ENCODE measurements at places on chromosomes 1 and 21.
A peak's percentile ranks its signal among the peaks of the same experiment; 100 is the strongest.

- DNase-seq = no peak
These were observed 4.1 kb downstream of the KRTAP21-3 start for GRCh38 chr21:30714456-30714855.

- peak; percentile 17 for DNase-seq
These were observed 20.8 kb upstream of the RGS2 start for GRCh38 chr1:192787914-192788585.

- DNase-seq = peak; percentile 81
These were observed 32.0 kb upstream of the TENT5B start for GRCh38 chr1:27044613-27045151.

DNA sequence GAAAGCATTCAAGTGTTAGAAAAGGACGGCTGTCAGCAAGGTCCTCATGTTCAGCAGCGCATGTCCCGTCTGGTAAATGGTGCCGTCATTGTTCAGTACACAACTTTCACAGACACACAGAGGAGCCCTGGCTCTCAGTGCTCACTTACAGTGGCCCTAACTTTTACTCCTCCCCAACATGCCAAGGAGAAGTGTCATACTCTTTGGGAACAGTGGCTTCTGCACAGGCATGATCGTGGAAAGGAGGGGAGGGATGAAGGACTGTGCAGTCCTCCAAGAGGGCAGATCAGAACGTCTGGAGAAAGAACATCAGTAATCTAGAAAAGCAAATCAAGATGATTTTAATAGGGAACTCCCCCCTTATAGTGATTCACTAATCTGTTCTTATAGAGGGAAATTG lies 3.8 kb upstream of the GRHL3 start:
- DNase-seq = no peak

DNA sequence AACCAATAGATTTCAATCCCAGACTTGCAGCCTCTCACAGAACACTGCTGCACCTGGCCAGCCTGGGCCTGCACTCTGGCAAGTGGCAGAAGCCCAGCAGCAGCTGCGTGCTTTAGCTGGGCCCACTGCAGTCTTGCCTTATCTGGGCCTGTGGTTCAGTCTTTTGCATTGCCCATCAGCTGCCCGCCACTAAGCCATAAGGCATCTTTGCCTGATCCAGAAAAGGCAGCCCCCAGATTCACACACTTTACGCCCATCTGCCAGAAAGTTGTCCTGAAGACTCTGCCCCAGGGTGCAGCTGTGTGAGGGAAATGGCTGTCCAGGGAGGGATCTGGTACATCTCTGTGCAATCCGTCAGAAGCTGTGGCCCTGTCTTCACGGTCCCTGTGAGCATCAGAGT lies 217.0 kb downstream of the DNAH14 start:
- DNase-seq = peak; percentile 16

- peak; percentile 96 for DNase-seq
These were observed at the start of gene FBXO28 for GRCh38 chr1:224113918-224114786. Gene FBXO28 (plus strand): TSS chr1:224114111. CDS start chr1:224114130, 19 bp downstream.

- no peak for DNase-seq
These were observed 32.2 kb upstream of the CR1L start for GRCh38 chr1:207612762-207613161.

DNA sequence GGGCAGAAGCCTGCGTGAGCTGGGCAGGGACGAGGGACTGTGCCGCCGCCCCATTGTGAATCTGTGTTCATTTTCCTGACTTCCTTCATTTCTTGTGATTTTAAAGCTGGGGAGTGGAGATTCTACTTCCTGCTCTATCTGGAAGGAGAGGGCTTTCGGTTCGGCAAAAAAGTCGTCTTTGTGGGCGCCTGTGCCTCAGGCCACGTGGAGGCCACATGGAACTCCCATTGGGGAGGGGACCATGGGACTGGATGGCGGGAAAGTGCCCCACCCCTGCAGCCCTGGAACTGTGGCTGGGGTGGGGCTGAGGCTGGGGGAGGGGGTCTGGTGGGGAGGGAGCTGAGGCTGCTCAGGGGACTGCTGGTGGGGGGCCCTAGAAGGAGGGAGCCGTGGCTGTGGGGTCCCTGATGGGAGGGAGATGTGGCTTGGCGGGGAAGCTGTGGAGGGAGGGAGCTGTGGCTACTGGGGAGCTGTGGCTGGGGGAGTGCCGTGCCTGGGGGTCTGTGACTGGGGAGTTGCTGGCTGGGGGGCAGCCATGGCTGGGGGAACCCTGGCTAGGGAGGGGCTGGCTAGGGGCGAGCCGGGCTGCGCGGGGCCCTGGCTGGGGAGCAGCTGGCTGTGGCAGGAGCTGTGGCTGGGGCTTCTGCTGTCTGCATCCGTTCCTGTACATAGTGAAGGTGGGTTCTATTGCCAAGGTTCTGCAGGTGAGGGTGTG lies 31.5 kb downstream of the COL18A1 start:
- no peak for DNase-seq

DNA sequence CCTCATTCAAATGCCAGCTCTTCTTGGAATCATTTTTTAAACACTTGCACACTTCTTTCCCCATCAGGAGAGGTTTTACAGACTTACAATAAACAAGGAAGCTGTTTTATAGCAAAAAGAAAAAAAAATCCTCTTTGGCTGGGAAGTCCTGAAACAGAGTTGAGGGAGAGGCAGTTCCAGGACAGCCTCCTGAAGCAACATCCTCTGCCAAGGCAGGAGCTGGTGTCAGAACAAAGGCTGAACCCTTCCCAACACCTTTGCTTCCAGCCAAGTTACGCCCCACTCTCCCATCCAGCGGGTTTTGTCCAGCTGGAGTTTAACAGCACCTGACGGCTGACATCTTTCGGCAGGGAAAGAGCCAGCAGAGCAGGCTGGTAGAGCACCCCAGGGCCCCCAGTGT lies 287.8 kb downstream of the RRAGC start:
- no peak for DNase-seq

DNA sequence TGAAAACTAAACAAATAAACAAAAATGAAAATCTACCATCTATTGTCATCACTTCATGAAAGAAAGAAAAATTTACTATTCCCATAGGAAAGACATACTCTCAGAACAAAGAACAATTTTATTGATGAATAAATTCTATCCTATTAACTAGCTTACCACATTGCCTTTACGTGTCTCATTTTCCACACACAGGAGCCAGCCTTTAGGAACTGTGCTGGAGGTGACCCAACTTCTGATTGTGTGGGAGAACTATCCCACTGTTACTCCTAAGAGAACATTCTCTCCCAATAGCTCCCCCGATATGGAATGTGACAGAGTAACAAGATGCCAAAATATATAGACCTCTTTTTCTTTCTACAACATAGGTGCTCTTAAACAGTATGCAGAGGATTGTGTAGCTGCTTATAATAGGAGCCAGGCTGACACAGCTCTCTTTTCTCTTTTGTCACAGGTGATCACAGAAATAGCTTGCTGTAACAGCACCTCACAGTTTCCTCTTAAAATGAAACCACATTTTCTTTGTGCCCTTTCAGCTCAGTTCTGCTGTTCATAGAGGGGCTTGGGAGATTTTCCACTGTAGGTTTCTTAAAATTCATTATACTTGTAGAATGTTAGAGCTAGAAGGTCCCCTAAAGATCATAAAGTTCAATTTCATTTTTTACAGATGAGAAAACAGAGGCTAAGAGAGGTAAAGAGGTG lies 35.5 kb downstream of the C21orf91 start:
- no peak for DNase-seq

DNA sequence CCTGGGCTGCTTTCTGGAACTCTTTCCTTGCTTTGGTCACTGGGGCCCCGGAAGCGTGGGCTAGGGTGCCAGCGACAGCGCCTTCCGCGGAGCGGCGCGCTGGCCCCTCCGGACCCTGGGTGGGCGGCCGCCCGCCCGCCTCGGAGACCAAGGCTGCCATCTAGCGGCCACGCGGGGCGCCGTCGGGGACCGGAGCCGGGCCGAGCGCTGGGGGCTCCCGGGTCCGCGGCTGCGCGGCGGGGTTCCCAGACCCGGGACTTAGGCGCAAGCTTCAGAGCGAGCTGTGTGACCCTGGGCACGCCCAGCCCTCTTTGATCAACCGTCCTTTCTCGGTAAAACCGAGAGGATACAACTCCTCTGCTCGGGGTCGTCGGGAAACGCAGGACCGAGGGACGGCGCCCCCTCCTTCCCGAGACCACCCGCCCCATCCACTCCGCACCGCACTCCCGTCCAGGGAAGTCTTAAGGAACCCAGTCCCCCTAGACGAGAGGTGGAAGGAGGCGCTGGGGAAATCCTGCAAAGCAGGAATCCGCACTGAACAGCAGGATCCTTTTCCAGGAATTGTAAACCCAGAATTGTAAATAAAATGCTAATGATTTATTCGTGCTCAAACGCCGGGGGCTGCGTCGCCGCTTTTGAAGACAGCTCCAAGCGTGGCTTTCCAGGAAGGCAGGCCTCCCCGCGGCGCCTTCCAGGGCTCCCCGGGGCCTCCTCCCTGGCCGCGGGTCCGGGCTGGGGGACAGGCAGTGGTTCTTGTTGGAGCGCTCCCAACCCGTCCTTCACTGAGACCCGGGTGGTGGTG lies 41.2 kb downstream of the RRAGC start:
- peak; percentile 94 for DNase-seq

DNA sequence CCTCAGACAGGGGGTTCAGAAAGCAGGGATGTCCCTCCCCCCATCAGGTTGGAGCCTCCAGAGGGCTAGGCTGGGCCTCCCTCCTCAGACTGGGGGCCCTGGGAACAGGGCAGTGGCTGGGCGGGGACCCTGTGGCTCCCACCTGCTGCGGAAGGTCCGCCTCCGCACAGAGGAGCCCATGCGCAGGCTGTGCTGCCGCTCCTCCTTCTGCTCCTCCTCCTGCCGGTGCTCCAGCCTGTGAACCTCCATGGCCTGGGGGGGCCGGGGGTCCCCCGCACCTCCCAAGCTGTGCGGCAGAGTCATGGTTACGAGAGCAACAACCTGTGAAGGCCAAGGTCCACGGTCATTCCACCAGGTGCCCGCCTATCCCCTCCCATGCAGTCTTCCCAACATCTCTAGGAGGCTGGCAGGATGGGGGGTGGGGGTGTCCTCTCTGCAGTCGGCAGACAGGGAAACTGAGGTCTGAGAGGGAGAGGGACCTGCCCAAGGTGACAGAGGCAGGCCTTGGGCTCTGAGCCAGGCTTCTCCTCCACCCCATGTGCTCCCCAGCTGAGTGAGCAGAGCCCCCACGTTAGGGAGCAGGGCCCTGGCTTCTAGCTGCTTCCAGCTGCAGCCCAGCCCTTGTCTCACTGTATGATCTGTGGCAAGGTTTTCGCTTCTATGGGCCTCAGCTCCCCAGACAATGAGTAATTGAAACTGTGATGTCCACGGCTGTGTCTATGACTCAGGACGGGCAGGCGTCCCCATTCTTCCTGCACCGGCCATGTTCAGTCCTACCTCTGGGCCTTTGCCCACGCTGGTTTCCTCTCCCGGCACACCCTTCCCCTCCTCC lies 3.4 kb downstream of the MYOM3 start:
- no peak for DNase-seq

DNA sequence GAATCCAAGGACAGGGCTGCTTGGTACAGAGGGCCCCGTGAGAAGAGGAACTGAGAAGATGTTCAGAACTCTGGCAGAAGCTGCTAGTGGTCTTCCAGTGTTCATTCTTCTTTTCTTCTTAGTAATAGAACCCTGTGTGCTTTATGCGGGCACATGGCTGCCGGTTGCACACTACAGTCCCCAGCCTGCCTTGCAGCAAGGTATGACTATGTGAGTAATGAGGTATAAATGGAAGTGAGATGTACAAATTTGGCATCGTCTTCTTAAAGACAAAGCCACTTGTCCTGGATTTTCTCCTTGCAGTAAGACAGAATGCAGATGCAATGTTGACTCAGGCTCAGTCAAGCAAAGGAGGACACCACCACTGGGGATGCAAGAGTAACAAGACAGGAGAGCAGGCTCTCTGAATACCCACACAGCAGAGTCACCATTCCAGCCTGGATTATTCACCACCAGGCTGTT lies 15.0 kb upstream of the ATP1B1 start:
- DNase-seq = no peak

- DNase-seq = no peak
These were observed 121.8 kb upstream of the WNT4 start for GRCh38 chr1:22264464-22265341.

- DNase-seq = no peak
These were observed 118.7 kb downstream of the CHRM3 start for GRCh38 chr1:239505094-239505493.

- no peak for DNase-seq
These were observed 48.7 kb downstream of the OVGP1 start for GRCh38 chr1:111378791-111379190.

- no peak for DNase-seq
These were observed 3.1 kb upstream of the PGBD5 start for GRCh38 chr1:230429067-230429735.

DNA sequence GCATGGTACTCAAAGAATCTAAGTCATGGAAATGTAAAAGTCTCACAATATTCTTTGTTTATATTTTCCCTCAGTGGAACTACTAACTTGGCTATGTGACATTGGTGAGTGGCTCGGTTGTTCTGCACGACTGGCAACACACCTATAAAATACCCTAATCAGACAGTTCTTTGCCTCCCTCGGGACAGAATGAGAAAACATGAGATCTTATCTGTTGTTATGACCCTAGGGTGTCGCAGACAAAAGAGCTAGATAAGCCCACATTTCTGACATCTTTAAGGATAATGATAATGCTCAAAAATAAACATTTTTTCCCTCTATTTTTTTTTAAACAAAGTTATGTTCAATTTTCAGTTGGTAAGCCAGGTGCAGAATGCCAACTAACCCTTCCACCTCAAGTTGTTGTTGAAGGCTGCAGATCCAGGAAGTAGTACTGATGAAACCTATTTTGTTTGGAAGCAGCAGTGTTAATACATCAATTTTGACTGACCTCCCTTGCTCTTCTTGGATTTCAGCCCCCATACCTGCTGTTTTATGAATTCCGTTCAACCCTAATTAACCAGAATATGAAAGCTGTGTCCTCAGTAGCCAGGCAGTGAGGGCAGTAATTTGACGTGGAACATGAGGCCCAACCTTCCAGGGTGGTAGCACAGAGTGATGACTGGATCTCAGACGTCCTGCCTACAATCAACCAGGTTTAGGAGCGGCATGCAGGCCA lies 108.7 kb upstream of the DUSP10 start:
- no peak for DNase-seq

DNA sequence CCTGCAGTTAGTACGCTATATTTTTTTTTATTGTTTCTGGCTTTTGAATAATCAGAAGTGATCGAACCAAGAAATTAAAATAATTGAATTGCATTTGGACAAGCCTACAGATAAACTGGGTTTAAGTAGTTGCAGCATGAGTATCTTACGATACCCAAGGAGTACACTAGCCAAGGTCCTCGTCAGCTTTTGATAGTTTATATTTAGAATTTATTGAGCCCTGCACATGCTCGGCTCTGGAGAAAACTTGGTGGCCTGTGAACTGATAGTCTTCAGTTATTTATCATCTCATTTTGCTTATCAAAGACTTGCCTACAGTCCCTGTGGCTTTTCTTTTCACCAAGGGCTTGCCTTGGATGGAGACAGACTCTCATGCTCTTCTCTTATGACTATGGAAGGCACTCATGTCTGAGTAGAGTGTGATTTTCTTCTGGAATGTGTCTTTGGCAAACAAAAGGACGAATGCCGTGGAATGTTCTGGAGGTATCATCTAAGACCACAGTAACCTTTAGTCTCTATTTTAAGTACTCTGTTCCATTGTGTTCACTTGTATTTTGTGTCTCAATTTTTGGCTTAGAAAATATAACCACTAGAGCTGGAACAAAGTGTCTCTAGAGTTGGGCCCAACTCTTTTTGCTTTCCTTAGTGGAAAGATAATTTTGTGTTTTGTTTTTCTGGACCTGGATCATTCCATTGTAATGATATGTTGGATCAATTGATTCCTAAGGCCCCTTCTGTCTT lies 35.9 kb downstream of the BCL9 start:
- no peak for DNase-seq

Data from iPS-NIHi11 (cell line).